RCC 7860 (cell line): ENCODE measurements at places on chromosomes 16 and 17.
A peak's percentile ranks its signal among the peaks of the same experiment; 100 is the strongest.

GRCh38 chr16:87704754-87705353, 60.9 kb downstream of the KLHDC4 start:
- DNase-seq: no peak

DNA sequence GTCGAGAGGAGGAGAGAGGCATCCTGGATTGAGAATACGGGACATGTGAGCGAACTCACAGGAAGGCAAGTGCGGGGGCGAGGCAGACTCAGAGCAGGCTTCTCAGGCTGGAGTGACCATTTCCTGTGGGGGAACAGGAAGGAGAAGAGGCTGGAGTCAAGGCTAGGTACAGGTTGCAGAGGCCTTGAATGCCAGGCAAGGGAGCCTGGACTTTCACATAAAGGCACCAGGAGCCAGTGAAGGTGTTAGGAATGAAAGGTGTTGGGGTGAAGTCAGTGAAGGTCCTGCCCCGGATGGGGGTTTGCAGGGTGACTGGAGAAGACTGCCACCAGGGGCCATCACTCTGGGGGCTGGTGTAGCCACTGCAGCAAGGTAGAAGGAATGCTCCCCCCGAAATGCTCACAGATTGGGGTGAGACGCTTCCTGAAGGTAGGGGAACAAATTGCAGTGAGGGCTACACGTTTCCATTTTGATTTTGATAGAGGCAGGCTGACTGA, 5.3 kb upstream of the GPRC5C start:
- DNase-seq: no peak

DNA sequence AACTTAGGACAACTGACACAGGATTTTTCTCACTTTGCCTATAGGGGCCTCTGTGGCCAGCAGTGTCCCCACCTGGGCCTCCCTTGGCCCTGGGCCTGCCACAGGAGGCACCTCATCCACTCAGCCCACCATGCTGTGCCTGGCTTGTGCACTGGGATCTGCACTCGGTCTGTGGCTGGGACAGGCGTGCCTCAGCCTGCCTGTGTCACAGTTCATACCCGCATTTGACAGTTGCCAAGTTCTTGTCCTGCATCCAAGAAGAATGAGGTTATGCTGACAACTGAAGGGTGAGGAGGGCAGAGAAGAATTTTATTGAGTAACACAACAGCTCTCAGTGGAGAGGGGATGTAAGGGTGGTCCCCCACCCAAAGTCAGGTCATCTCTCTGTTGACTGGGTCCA, 36.0 kb downstream of the ZFP90 start:
- DNase-seq: no peak

GRCh38 chr16:67892899-67893742, at the start of gene PSKH1:
Gene PSKH1, plus strand, starts transcription at chr16:67893254. Its CDS starts 15,496 bp downstream, at chr16:67908750.
- peak; percentile 87 for DNase-seq

- DNase-seq: peak; percentile 66
These were observed 209.4 kb downstream of the KATNIP start for GRCh38 chr16:27759301-27759871.

DNA sequence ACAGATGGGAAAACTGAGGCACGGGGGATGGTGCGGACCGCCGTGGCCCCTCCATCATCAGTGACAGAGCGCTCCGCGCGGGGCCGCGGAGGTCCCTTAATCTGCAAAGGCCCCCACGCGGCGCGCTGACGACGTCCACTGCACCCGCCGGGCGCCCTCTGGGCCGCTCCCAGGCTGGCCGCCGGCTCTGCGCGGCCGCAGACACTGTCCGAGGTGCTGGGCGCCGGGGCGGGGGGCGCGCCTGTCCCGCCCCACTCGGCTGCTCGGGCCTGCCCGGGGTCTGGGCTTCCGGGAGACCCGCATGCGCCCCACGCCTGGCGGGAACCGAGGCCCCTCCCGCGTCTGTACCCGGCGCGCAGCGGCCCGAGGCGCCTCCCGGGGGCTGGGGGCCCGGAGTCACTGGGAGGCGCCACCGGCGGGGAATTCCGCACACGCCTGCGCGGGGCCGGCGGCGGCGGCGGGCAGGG, 550 bp upstream of the RNF213 start:
- DNase-seq: peak; percentile 81

GRCh38 chr17:38886643-38887010, 16.8 kb downstream of the LASP1 start:
- DNase-seq: no peak

DNA sequence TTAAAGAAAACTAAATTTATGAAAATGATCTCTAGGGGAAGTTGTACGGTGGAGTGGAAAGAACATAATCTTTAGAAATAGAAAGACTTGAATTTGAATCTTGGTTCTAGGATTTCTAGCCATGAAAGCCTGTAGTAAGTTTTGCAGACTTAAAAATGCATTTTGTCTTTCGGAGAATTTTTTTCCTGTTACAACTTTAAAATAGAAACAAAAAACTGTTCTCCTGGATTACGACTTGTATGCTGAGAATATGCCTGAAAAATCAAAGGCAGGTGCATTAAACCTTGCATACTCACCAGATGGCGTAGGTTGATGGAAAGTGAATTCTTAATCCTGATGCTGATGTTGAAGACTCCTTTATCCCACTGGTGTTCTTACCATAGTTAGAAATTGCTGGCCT, 7.5 kb upstream of the MPHOSPH6 start:
- no peak for DNase-seq

DNA sequence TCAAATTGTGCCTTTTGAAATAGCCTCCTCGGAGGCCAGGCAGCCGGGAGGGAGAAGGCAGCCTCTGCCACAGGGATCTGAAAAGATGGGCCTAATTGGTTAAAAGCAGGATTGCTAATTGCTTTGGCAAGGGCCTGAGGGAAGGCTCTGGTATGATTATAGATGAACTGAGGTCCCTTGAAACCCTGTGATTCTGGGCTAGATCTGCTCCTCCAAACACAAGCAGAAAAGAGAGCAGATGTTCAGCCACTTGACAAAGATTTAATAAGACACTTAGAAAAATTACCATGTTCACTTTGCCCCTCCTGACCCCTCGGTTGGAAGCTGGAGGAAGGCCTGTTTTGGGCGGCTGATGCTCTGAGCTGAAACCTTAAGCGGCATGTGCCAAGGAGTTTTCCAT, 209.5 kb upstream of the MPHOSPH6 start:
- no peak for DNase-seq

GRCh38 chr17:67427424-67427823, 50.3 kb downstream of the PITPNC1 start:
- DNase-seq: no peak
